SK-N-MC (cell line): ENCODE measurements at places on chromosomes 2 and 18.

GRCh38 chr2:229287823-229288222 is 16.7 kb upstream of the PID1 start:
- no peak for DNase-seq

- DNase-seq, result no peak
Observed at GRCh38 chr2:240320204-240320993, 115.1 kb upstream of the GPC1 start.

DNA sequence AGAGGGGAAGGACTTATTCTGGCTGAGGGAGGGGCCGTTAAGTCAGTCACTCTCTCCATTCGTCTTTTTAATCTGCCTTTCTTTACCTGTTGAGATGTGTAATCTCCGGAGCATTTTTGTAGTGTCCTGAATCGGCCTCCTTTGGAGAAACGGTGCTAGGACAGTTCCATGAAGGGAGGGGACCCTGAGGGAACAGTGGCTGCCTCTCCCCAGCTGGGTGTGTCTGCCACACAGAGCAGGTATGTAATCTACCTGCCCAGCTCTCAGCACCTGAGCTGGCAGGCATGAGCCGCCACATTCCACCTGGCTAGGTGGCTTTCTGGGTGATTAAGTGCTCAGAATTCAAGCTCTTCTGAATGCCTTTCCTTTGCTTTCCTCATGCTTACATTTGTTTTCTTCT is 131.2 kb downstream of the WDSUB1 start:
- no peak for DNase-seq

DNA sequence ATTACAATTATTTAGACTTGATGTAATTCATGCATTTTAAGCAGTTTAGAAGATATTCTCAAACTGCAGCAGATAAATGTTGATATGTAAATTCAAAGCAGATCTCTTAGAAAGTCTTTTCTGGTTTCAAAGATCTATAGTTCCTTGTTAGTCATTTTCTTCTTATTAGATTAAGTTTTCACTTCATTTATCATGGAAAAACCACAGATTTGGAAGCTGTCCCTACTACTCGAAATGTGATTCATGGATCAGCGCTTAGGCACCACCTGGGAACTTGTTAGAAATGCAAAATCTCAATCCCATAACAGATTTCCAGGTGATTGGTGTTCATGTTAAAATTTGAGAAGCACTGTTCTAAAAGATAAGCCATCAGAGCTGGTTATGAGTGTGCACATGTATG is 92.8 kb upstream of the CDH2 start:
- no peak for DNase-seq

DNA sequence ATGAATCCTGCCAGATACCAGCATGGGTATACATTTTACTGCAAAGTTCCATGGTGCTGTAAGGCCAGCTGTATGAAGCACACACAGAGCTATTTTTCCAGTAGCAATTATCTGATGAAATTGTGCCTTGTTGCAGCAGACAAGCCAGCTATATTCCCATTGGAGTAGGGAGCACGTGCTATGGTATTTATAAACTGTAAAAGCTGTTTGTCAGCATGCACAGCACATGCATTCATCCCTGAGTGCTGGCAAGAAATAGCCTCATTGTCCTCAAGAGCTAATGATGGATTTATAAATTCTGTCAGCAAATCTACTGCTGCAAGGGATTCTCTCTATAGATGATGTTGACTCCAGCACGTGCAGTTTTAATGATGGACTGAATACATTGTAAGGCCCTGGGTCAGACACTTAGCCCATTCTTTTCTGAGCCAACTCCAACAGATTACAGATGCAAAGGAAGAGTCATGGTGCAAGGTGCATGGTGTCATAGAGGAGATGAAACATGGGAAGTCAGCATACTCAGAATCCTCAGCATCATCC is 61.7 kb downstream of the KCNS3 start:
- no peak for DNase-seq

DNA sequence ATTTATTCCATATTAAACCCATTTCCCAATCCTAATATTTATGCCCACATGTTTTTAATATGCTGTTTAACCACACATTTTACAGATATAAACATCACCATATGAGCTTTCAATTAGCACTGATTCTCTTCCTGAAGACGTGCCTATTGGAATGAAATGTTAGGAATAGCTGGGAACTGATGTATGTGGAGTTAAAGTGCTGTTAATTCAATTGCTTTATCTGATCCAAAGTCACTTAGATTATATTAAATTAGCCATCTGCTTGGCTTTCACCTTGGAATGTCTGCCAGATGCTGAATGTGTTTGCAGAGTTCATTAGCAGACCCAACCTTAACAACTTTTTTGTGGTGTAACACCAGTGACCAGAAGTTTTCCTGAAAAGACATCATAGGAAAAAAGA is 942.9 kb upstream of the KLHL29 start:
- DNase-seq, result no peak

DNA sequence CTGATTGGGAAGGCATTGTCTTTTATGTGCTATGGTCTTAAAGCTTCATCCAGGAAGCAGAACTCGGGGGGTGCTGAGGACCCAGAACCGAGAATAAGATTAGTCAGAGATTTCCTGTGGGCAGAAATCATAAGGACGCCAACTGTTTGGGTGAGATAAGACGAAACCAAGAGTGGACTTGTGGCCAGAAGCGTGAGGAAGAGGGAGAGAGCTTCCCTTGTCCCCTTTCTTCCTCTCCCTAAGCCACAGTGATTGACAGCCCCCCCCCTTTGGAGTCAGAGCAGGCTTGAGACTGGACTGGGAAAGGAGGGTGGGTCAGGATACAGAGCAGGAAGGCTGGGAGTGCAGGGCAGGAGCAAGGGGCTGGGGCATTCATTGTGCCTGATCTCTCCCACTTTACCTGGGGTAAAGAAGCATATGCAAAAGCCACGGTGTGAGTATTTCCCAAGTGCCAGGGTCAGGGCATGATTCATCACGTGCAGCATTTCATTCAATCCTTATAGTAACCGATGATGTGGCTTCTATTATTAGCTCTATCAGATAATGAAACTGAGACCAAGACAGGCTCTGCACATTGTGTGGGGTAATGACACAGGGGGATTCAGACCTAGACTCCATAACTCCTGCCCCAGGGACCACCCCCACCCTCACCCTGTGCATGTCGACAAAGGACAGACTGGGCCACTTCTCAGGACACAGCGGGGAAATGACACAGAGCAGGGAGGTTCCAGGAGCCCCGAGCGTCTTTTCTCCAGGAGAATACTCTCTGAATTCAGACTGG is 3.0 kb upstream of the IL1RN start:
- no peak for DNase-seq

GRCh38 chr18:48887905-48888772 is 62.6 kb downstream of the SMAD7 start:
- no peak for DNase-seq

- no peak for DNase-seq
Observed at GRCh38 chr2:239921843-239922242, 103.3 kb downstream of the NDUFA10 start.

DNA sequence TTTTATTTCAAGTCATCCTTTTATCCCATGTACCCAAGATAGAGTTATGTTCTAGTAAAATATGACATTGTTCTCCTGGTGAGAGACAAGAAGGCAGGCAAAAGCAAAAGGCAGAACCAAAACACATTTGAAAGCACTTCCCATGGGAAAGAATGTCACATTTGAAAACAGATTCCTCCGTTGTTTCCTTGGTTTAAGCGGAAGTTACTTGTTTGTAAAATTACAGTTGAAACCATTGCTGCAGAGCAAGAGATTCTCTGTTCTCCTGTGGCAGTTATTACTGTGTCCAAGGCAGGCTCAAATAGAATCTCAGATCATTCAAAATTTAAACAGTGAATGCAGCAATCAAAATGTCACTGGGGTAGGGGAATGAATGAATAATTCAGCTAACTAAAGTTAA is 149.6 kb downstream of the MTCL1 start:
- DNase-seq, result no peak

DNA sequence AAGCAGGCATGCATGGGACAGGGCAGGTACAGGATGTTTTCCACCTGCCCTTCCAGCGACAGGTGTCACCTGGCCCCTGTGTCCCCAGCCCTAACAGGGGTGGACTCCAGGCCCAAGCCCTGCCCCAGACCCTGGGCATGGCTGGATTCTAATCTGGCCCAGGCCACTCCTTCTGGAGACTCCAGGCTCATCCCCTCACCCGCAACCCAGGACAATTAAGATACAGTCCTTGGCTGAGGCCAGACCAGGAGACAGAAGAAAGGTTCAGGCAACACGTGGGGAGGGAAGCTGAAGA is 9.5 kb downstream of the BIN1 start:
- DNase-seq, result no peak

DNA sequence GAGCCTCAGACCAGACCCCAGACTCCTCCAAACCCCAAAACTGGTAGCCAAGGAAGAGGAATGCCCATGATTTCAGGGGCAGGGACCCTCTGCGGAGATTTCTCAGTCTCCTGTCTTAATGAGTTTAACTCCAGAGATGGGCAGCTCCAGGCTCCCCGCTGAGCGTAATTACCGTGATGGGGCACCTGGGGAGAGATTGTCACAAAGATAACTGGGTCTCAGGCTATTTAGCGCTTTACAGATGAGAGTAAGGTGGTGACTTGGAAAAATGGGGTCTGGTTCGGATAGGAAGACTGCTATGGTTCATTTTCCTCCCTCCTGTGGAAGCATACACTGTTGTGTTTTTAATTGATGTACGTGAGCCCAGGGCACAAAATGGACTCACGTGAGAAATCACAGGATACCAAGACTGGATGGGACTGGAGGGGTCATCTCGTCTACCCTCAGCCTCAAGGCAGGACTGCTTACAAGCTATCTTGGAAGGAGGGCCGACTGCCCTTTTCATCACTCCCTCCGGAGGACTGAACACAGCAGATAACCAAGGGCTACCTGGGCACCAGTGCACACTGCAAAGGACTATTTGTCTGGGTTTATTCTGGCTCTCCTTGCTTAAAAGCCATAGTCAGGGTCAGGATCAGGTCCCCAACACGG is 427.8 kb downstream of the ZNF521 start:
- no peak for DNase-seq

- no peak for DNase-seq
Observed at GRCh38 chr18:8889489-8889888, 184.1 kb downstream of the MTCL1 start.

- no peak for DNase-seq
Observed at GRCh38 chr18:44870631-44871502, 190.2 kb downstream of the SETBP1 start.

DNA sequence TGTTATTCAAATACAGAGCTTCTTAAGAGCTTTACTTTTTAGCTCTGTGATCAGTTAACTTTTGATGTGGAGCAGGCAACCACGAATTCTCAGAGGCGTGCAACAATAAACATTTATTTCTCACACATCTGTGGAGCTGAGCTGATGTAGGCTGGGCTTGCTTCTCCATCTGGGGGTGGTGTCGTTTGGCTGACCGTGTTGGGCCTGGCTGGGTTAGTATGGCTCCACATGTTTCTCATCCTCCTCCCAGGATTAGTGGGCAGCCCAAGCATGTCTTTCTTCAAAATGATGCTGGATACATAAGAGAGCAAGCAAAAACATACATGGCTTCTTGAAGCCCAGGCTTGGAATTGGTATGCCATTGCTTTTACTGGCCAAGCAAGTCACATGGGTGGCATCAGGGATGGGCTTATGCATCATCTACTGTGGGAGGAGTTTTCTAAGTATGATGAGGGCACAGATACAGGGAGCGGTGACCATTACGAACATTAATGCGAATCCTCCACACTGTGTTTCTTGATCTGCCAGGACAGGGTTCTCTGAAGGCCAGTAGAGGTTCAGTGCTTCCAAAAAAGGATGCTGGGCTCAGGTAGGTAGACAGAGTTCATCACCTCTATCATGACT is 157.0 kb upstream of the TNP1 start:
- no peak for DNase-seq

- DNase-seq, result no peak
Observed at GRCh38 chr2:143087033-143087432, 42.2 kb upstream of the ARHGAP15 start.

GRCh38 chr2:109347626-109348025 is 218.6 kb downstream of the SH3RF3 start:
- DNase-seq, result no peak

- DNase-seq, result no peak
Observed at GRCh38 chr18:73279498-73279897, 411.7 kb upstream of the NETO1 start.

- no peak for DNase-seq
Observed at GRCh38 chr2:17788773-17789172, 27.5 kb upstream of the MSGN1 start.

DNA sequence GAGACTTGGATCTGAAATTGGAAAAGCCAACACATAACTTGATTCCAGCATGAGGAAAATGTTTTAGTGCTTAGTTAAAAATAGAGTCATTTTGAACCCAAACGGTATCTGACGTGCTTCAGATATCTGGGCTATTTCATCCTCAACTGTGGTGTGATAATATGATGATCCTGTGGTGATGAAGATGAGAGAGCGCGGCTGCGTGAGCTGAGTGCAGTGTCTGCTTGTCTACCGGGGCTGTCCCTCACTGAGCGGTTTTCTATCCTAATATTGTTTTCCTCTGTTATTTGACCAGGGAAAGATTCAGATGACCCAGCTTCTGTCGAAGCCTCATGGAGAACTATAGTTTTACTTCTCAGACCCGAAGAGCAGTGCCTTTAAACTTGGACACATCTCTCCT is 5.8 kb downstream of the TWIST2 start:
- no peak for DNase-seq

DNA sequence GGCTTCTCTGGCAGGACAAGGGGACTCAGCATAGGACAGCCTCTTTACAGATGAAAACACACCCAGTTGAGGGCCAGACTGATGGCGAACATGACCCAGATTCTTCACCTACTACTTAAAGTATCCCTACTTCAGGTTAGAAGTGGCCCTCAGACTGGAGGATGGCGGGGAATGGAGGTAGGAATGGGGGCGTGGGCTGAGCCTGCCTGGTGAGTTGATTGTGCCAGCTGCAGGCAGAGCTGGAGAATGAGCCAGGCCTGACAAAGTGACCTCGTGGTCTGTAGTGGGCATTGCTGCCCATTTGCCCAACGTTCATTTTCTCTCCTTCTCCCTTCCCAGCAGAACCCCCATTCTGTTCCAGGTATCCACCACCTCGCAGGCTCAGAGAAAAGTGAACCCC is 186.1 kb downstream of the KLHL29 start:
- no peak for DNase-seq

GRCh38 chr18:74990563-74991081 is 218.3 kb downstream of the PTGR3 start:
- no peak for DNase-seq

DNA sequence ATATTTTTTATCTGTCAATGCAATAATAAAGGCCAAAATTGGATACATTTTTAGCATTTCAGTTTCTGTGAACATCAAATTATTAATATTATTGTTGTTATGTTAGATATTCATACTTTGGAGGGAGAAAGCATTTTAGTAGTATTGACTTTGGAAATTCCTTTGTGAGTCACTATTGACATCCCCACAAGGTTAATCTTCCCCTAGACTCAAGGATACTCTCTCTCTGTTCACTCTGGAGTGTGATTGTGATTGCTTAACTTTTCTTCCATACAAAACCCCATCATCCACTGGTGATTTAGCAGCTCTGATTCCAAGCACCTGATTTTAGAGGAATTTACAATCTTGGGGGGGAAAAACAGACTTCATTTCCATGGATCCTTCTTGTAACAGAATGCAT is 352.0 kb downstream of the THSD7B start:
- DNase-seq, result no peak
